ENCODE measurements at places on chromosomes 16 and 17.

DNA sequence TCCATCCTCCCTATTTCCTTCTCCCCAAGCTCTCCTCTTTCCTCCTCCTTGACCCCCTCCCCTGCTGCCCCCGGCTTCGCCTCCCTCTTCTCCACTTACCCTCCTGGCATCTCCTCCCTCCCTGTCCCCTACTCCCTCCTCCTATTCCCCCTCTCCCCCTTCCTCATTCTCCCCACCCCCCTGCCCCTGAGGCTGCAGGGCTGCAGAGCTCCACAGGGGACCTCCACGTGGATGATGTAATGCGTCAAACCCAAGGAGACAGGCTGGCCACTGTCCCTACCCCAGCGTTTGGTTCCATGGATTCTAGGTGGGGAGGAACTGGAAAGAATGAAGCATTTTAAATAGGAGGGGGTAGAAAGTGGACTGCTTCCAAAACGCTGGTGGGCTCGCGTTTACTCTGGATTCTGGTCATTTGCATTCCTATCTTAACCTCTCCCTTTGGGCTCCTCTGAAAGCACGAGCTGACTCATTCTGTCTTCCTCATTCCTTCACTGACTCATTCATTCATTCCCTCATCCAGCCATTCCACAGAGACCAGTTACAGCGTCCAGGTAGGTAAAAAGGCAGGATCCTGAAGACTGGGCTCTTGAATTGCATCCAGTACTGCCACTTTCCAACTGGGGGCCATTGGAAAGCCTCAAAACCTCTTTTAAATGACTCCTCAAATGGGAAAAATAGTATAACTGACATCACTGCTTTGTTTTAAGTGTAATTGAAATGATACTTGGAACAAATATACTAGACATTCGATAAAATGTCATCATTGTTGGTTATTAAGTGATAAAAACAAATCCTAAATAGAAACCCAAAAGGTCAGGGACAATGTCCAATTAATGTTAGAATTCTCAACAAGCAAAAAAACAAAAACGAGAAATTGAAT, 943 bp upstream of the COTL1 start:
- DNase-seq, result no peak

- DNase-seq, result no peak
These were observed 75.9 kb upstream of the PMFBP1 start for GRCh38 chr16:72247821-72248253.

GRCh38 chr17:40372031-40372430, 7.5 kb upstream of the GJD3 start:
- no peak for DNase-seq

DNA sequence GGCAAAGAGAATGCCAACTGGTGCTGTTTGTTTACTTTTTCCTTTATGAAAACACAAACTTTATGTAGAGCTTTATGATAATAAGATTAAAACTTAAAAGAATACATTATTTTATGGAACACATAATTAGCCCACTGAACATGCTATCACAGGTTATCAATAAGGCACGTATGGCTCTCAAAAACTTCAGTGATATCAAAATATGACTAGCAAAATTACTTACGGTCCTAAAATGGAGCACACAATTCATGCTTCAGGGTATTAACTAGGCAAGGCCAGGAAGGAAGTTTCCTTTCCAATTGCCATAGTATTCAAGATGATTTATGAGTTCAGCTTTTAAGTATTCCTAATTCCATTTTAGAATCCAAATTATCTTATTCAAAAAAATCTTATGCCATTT, 3.6 kb downstream of the RNF43 start:
- DNase-seq, result no peak

DNA sequence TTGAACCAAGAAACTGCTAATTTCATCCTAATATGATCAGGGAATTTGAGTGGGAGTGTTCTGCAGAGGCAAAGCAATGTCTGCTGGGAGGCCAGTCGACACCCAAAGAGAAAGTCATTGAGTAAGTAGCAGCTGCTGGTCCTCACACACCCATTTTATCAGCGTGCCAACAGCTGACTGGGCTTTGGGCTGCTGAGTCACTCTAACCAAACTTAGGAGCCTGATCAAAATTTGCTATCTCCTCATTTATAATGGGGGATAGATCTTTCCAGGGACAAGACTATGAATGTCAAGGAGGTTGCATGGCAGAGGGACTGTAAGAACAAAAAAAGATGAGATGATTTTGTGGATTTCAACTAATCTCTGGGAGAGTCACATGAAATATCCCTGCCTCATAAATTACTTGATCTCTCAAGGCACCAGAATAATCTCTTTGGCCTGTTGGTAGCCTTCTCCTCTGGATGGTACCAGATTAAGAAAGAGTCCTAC, 32.9 kb downstream of the CPSF4L start:
- DNase-seq, result peak; percentile 44

DNA sequence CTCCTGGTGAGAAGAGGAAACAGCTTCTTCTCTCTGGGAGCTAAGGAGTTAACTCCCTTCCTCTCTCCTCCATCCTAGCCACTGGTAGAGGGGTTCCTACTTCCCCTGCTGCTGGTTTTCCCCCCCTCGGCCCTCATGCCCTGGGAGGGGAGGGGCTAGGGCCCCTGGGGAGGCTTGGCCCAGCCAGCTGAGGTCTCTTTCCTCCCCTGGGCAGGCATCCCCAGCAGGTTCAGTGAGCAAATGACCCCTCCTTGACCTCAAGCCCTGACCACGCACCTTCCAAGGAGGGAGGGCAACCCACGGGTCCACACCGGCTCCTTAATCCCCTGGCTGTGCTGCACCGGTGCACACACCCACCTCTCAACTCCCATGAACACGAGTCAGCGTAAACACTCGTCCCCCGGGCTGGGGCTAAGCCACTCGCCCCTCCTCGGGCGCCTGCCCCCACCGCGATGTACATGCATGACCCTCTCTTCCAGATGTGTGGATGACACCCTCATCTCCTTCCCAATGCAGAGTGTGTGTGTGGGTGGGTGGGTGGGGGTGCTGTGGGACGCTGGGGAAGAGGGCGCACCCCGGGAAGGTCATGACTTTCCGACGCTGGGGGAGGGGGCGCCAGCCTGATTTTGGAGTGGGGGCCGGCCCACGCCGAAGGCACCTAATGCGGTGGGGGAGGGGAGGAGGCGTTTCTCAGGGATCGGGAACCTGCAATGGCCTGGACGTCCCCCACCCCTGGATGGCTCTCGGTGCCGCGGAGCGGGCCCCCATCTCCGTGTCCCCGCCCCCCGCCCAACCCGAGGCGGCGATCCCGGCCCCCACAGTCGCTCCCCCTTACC, 33.7 kb downstream of the SRCIN1 start:
- no peak for DNase-seq
